ENCODE measurements at places on chromosomes 6 and 20.
A peak's percentile ranks its signal among the peaks of the same experiment; 100 is the strongest.

- no peak for DNase-seq
These were observed 175.0 kb downstream of the HAO1 start for GRCh38 chr20:7765221-7765620.

DNA sequence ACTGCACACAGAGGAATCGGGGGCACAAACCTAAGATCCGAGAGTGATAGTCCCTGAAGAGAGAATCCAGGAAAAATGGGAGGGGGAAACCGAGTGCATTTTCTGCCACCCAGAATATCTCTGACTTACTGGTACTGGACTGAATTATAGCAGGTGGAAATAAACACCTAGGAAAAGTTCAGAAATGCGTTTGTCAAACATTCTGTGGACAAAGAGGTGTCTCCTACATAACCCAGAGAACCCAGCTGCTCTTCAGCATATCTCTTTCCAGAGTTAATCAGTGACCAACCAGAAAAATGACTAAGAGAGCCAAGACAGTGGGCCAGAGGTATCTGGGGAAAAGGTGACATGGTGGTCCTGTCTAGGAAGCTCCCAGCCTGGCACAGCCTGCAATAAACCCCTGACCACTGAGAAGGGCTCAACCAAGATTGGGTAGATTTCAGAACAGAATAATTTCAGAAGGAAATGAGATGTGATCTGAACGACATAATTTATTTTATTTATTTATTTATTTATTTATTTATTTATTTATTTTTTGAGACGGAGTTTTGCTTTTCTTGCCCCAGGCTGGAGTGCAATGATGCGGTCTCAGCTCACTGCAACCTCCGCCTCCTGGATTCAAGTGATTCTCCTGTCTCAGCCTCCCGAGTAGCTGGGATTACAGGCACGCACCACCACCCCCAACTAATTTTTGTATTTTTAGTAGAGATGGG lies 6.0 kb upstream of the VNN1 start:
- DNase-seq, result no peak

- DNase-seq, result no peak
These were observed 52.2 kb upstream of the FAM83C start for GRCh38 chr20:35344354-35344837.

- no peak for DNase-seq
These were observed 275.0 kb upstream of the BMP2 start for GRCh38 chr20:6492271-6493055.

- no peak for DNase-seq
These were observed 41.4 kb downstream of the HLA-F start for GRCh38 chr6:29764422-29765196.

DNA sequence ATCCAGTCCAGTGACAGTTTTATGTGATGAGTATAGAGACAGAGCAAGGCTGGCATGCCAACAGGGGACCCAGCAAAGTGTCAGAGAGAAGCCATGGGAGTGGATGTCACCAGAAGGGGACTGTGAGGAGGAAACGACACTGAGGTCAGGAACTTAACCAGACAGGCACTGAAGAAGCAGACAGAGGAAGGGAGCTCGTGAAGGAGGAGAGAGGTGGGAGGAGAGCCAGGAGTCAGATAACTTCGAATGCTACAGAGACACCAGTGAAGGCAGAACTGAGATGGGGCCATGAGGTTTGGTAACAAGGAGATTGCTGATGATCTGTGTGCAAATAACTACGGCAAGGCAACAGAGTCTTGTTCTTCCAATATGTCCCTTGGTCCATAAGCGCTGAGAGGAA lies 211.1 kb upstream of the FOXA2 start:
- no peak for DNase-seq

DNA sequence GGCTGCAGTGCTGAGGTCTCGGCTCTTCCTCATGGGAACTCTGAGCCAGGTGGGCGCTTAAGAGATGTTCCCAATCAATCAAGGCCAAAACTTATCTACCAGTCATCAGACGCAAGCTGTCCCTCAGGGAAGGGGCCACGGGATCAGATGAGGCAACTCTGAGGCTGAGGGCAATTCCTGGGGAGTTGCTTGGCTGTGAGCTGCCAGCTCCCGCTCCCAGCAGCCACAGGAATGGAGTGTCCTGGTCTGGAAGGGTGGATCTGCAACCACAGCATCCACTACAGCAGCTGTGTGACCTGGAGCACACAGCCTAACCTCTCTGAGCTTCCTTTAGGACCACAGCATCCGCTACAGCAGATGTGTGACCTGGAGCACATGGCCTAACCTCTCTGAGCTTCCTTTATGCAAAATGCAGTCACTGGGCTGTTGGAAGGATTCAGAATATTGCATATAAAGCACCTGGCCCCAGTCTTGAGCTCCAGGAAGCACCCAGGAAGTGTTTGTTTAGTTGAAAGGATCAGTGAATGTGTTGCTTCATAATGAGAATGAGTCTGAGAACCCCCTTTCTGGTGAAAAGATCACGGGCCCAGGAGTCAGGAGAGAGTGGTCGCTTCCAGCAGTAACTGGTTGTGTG lies 60.9 kb downstream of the TFAP2C start:
- DNase-seq, result no peak

GRCh38 chr6:152609125-152609670 lies 28.0 kb downstream of the SYNE1 start:
- DNase-seq, result no peak

DNA sequence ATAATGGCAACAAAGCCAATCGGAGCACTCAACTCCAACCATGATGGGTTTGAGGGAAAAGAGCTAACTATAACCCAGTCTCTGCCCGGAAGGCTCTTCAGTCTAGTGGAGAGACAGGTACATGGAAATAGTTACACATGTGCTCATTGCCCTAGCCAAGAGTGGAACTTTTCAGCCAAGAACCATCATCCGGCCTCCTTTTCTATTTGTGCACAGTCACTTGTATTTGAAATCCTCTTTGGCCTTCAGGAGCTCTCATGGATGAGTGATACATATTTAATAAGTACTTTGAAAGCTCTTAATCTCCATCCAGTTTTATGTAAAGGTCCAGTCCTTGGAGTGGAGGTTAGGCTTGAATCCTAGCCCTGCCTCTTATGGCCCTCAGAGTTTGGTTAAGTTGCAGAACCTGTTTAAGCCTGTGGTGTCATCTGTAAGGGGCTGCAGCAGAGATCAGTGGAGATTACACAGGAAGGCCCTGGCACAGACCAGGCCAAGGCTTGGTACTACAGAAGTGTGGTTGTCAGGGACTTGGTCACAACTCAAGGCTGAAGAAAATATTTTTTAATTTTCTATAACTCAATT lies 72.3 kb upstream of the SMLR1 start:
- no peak for DNase-seq

DNA sequence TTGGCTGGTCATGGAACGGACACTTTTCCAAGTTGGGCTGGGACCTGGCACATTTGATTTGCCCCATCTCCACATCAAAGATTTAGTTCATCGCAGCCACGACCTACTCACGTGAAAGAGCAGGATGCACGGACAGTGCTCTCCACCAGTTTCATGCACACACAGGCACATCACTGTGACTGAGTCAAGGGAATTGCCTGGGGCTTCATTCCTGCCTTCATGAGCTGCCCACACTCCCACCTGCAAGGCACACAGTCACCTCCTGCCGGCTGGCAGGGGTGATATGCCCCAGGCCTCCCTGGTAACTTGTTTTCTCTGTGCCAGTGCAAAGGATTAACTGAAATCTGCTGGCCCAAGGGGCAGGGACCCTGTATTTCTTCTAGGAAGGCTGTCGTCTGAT lies 23.3 kb upstream of the CST1 start:
- no peak for DNase-seq

- DNase-seq, result no peak
These were observed 109.8 kb downstream of the CRYBG1 start for GRCh38 chr6:106470316-106470715.

- DNase-seq, result no peak
These were observed 2.2 kb downstream of the ADISSP start for GRCh38 chr20:3765171-3765882.

- no peak for DNase-seq
These were observed 138.7 kb upstream of the EDN1 start for GRCh38 chr6:12151433-12151820.

DNA sequence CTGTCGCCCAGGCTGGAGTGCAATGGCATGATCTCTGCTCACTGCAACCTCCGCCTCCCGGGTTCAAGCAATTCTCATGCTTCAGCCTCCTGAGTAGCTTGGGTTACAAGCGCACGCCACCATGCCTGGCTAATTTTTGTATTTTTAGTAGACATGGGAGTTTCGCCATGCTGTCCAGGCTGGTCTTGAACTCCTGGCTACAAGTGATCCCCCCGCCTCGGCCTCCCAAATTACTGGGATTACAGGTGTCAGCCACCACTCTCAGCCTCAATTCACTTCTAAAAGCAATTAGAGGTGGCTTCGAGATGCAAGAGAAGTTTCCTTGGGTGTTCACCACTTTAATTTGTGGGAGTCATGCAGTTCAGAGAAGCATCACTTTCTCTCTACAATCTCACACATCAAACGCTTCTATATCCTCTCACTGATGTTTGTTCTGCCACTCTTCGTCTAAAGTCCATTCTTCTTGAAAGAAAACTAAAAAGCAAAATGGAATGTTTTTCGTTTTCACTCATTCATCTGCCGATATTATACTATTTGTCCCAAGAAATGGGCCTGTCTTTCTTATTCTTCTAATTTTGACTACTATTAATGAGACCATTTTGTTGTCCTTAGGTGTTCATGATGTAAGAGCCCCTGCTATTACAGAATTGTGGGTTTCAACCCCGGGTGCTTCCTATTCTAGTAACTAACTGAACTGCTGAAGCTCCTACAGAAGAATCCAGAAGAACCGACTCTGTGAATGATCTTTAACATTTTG lies 38.3 kb upstream of the ENPP1 start:
- DNase-seq, result no peak

DNA sequence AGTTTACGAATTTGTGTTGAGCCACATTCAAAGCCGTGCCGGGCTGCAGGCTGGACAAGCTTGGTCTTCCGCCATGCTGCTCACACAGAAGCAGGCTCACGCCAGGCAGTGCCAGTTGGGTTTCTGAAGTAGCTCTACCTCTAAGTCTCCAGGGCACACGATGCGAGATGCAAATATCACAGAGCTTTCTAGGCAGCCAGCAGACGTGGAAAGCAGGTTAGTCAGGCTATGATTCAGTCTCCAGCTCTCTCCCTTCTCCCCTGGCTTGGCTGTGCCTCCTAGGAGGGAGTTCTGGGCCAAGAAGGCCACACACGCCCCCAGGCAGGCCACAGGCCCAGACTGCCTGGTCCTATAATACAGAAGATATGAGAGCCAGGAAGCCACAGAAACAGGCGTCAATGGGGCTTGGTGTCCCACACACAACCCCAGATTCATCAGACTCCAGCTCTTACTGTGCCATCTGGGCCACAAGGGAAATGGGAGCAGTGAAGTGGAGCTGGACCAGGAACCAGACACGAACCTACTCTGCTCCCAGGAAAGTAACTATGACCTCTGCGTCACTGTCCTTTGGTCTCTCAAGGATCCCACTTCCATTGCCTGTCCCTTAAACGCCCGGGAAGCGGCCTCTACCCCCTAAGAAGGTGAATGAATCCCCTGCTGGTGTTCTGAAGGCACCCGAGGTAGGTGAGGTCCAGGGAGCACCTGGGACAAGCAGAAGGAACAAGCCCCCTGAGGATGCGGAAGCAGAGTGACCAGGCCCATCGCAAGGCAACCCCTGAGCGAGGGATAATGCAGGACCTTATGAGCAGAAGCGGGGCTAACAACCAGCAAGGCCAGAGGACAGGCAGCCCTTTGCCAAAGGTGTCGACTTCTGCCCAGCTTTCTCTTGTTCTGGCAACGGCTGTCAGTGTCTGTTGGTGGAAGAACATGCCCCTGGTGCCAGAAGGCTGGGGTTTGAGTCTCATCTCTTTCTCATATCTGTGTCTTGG lies 61.2 kb downstream of the GFOD1 start:
- DNase-seq, result no peak

DNA sequence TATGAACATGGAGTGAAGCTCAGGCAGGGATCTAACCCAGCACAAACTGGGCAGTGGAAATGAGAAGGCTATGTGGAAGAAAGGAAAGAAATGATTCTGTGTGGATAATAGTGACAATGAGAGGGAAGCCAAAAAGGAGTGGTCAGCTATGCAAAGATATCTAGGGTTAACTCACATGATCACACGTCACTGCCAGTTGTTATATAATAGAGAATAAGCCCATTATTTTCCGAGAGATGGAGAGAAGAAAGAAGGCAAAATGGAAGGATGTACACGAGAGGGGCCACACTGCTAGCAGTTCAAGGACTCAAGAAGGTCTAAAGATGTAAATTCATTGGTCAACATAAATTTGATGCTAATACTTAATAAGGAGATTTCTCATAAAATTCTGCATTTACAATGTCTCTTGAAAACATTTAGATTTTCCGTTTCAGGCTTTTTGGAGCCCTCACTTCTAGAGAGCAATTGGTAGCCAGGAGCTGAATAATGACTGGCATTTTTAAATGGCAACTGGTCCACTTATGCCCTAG lies 18.8 kb upstream of the RCAN2 start:
- DNase-seq, result no peak

DNA sequence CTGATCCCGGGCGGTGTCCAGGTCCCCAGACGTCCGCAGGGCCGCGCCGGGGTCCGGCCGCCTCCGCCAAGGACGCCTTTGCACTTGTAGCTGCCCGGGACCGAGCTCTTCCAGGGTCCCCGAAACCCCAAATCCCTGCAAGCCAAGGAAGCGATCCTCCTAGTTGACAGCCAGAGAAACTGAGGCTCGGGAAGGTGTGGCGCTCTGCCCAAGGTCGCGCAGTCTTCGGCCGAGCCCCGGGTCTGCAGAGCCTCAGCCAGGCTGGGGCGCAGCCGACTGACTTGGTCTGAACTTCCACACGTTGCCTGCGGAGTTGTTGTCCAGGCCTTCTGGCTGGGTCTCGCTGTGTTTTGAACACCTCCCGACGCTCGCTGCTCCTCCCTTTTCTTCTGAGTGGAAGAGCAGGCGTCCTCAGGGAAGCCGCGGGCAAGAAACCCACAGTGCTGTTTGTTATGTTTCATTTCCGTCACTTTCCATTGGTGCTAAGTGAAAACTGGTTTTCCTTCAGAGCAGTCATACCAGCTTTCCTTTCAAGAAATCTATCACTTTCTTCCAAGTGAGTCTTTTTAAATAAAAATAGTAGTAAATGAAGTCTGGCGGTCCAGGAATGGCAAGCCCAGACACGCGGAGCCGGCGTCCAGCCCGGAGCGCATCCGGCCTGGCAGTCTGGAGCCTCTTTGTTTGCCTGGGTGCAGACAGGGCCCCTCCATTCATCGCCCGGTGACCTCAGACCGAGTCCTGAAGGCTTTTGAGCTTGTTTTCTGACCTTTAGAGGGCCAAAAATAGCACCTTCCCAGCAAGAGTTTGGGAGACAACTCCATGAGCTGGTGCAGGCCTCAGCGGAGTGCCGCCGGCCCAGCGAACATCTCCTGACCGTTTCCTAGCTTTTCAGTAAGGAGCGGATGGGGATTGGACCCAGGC lies 698 bp downstream of the FAM210B start:
- DNase-seq, result peak; percentile 74

DNA sequence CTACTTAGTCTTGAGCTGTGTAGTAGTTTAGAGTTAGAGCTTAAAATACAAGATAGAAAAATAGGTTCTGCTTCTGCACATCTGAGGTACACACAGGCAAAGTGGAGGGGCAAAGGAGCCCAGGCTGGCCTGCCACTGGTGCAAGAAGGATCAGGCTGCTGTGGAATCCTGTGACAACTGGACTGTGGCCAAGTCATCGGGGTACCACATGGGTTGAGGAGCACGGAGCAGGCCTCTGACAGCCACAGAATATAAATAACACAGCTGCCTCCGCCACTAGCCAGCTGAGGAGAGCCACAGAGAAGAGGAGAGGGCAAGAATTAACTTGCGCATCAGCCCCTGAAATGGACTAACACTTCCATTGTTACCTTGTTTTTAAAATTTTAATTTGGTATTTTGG lies 206.0 kb upstream of the MARCKS start:
- DNase-seq, result no peak

GRCh38 chr20:19895761-19896160 lies 121.4 kb upstream of the NAA20 start:
- no peak for DNase-seq
